ENCODE measurements at places on chromosomes 13 and 19.

DNA sequence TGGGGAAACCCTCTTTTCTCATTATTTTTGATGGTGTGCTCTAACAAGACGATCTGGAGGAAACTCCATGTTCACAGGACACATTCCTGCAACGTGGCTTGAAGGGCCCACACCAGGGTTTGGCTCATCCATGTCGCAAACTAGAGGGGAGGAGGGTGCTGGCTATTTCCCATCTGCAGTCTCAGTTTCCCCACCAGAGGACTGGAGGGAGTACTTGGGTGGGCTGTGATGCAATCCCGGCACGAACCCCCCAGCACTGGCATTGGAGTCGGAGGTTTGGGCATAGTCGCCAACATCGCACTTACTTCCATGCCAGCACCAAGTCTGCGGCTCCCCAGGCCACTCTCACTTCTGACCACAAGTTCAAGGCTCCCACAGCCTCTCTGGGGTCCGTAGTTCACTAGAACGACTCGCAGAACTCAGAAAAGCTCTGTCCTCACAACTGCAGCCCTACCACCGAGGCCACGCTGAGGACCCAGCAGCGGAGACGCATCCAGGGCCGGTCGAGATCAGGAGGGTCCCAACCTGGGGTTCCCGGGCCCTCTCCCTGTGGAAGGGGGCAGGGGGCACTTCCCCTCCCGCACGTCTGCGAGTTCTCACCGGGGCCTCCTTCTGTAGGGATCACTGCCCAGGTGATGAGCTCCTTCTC, 165.6 kb upstream of the SOX1 start:
- no peak for DNase-seq

GRCh38 chr13:64819081-64819480, 2411.1 kb downstream of the PCDH9 start:
- DNase-seq, result no peak

GRCh38 chr13:23811366-23812062, 77.7 kb downstream of the MIPEP start:
- no peak for DNase-seq

DNA sequence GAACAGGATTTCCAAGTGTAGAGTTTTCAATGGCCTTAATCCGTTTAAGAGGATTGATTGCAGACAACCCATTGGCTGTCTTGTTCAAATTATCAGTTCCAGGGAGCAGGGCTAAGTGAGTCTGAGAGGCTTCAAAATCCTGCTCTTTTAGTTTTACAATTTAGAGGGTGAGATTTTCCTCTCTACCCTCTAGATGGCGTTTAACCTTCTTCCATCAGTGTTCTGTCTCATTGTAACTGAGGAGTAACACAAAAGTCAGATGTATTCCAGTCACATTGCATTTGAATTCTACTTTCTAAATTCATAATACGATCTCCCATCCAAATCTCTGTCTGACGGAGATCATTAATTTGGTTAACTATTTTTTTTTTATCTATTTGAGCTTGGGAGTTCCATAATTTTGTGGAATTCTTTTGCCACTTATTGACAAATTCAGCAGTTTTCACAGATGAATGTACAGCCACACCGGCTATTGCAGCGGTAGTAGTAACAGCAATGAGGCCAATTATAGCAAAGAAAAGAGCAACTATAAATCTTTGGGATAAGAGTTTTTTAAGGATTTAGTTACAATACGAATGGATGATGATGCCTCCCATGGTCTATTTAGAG, 7.8 kb upstream of the C19orf84 start:
- DNase-seq, result no peak

- no peak for DNase-seq
These were observed 1115.9 kb upstream of the PCDH9 start for GRCh38 chr13:68345963-68346531.

DNA sequence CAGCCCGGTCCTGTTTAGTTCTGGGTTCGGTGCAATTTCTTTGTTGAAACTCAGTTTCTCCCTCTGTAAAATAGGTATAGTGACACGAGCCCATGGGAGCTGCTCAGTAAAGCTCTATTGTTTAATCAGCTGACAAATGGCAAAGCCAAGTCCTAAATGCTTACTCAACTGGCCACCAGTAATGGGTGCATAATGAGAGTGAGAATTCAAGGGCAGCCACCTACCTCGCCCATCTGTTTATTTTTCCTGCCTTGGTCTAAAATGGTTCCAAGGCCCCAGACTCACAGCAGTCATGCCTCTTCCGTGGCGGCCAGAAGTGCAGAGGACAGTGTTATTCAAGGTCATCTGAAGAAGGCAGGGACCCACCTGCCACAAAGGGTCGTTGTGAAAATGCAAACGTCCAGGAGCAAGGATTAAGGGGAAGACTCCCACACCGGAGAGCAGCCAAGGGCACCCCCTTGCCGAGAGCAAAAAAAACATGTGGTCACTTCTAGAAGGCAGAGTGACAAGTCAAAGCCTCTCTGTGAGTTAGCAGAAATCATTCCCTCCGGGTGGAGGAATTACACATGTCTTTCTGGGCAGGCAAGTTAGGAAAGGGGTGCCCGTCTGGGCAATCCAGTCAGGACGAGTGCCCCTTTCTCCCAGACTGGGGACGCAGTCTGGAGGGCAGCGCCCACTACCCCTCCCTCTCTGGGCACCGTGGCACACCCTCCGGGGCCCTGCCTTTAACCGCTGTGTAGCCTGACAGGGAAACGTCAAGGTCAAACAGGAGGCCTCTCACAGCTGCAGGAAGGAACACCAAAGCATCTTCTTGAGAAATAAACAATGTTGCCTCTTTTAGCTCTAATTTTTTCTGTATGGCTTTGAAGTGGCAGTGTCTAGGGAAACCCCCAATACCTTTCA, 186.2 kb downstream of the FOXO1 start:
- no peak for DNase-seq

GRCh38 chr19:7550987-7551761, 15.7 kb downstream of the PNPLA6 start:
- DNase-seq, result peak; percentile 95

DNA sequence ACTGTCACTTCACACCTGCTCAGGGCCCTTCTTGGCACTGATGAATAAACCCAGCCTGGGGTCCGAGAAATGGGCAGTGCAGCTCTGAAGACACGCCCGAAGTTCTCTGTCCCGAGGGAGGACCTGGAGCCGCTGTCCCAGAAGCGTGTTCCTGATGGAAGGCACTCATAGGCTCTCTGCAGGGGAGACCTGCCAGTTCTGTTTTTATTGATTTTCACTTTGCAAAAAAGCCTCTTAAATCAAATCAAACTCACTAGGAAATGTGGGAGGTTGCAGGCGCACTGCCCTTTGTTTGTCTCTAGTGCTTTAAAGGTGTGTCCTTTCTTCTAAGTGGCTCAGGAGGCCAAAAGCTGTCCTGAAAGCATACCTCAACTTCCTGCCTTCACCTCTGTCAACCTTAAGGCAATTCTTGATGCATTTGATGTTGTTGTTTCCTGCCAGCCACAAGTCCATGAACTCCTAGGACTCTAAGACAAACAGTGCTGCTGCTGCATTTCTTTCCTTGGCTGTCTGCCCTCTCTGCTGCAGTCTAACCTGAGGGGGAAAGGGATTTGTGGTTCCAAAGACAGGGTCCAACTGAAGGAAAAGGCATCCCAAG, 663.2 kb downstream of the UQCRFS1 start:
- no peak for DNase-seq

GRCh38 chr19:7981199-7981598, 24.2 kb downstream of the ELAVL1 start:
- DNase-seq, result no peak

DNA sequence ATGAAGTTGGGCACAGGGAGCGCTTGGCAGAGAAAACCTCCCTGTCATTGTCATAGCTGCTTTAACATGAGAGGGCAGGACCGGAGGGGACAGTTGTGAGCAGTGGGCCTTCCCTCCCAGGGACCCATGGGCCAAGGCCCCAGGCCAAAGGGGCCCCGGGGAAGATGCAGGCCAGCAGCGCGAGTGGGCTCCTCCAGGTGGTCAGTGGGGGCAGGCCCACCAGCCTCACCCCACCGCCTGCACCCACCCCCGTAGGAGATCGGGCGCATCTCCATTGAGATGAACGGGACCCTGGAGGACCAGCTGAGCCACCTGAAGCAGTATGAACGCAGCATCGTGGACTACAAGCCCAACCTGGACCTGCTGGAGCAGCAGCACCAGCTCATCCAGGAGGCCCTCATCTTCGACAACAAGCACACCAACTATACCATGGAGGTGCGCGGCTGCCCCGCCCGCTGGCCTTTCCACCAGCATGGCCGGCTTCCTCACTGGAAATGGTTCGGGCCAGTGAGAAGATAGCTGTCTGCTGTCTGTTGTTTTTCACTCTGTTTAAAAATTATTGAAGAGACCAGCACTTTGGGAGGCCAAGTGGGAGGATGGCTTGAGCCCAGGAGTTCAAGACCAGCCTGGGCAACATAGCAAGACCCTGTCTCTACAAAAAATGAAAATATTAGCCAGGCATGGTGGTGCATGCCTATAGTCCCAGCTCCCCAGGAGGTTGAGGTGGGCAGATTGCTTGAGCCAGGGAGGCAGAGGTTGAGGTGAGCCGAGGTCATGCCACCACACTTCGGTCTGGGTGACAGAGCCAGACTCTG, 18.6 kb downstream of the CAPN12 start:
- no peak for DNase-seq

DNA sequence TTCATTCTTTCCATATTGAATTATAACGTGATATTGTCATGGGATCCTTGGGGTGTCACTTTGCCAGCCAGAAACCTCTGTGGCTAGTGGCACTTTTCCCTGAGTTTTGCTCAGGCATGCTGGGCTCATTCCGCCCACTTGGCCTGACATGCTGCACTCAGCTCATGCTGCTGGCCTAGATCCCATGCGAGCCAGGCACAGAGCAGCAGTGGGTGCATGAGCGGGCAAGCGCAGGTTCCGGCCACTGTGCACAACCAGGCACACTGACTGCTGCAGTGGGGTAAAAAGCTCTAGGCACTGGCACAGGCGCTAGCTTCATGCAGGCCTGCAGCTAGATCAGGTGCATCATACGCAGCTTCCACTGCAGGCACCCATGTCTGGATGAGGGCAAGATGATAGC, 221.2 kb downstream of the MAB21L1 start:
- DNase-seq, result no peak

- no peak for DNase-seq
These were observed 359.6 kb downstream of the FOXO1 start for GRCh38 chr13:40306817-40307216.

GRCh38 chr13:111914241-111915103, 152.5 kb upstream of the SOX1 start:
- no peak for DNase-seq

DNA sequence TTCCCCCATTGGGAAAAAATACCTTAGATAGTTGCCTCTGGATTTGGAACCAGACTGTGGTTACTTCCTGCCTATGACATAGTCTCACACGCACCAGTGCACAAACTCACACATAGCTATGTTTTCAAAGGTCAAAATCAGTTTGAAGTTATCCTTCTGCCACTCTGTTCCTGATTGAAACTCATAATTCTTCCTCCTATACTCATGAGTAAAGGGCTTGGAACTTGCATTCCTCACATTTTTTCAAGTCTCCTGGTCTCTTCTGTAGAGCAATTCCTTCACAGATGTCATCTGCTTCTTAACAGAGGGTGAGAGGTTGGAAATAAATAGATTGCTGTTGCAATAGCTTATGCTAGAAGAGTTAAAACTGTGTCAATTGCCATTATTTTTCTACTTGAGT, 18.6 kb upstream of the POSTN start:
- no peak for DNase-seq

DNA sequence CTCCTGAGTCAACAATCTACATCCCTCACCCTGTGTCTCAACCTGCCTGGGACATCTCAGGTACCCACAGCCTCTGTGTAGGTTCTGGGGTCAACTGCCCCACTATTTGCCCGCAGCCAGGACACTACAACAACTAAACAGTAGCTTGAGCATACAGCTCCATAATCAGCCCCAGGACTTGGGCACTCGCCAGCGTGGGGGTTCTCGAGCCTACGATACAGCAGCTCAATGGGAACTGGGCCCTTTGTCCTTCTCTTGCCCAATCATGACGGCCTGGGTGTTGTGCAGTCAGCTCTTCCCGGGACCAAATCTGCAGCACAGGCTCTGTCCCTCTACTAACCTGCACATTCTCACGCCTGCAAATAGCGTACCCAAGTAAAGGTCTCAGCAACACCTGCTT, 1.3 kb downstream of the ZNF180 start:
- no peak for DNase-seq

DNA sequence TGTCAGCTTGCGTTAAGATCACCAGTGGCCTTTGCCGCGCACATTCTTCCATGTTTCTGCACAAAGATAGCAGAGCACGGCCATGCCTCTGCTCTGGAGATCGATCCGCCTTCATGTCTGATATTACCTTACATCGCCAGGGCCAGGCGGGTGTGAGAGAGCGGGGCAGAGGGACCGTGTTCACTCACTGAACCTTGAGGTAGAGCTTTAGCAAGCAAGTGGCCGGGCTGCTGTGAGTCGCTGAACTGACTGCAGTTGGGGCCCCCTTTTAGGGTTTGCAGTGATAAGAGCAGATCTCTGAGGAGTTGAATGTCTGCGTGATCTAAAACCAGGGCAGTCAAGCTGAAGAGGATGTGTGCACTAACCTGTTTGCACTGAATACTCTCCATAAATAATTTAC, 275.4 kb upstream of the OBI1 start:
- no peak for DNase-seq

DNA sequence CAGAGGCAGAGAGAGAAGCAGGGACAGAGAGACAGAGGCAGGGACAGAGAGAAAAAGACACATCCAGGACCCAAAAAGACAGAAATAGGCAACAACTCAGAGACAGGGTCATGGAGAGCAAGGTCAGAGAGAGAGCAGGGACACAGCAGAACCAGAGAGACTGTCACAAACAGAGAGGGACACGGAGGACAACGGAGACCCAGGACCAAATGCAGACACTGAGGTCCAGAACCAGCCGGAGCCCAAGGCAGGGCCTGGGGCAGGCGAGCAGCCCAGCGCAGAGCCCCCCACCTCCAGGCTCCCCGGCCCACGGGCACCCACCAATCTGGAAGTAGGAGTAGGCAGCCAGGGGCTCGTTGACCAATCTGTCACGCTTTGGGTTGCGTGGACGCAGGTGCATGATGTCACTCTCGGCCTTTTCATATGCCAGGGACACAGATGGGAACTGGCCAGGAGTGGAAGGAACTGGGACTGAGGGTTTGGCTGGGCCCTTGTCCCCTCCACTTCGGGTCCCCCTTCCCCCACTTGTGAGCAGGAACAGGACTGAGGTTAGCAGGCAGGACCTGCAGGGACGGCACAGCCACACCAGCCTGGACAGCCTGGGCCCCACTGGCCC, 8.1 kb downstream of the TMEM147 start:
- DNase-seq, result no peak

- no peak for DNase-seq
These were observed 8.1 kb downstream of the NKPD1 start for GRCh38 chr19:45152504-45153338.
